ENCODE measurements at places on chromosomes 6 and 20.

DNA sequence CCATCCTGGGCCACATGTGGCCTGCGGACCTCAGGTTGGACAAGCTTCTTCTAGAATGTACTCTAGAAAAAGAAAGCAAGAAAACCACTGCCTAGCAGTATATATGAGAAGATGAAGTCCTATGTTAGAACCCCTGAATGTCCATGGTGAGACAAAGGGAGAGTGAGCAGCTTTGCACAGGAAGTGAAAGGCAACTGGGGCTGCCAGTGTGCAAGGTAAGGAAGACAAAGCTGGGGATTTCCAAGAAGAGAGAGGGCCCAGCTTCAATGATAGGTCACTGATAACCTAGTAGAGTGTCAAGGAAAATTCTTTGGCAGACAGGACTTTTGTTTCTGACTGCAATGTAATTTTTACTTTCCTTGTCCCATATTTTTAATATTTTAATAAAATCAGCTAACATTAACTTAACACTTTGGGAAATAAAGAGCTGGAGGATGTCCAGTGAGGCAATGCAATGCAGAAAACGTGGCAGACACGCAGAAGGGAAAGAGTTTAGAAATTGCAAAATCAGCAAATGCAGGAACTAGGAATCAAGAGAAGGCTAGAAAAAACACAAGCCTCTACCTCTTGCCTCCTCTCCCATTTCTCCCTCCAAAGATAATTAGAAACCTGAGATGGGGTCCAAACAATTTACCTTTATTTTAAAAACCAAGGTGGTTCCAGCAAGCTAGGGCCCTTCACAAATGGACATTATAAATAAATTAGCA, 47.4 kb downstream of the CYP39A1 start:
- DNase-seq = no peak

- DNase-seq = peak; percentile 43
Observed at GRCh38 chr20:32902456-32903420, 44.0 kb downstream of the EFCAB8 start.

- DNase-seq = no peak
Observed at GRCh38 chr6:114286211-114286610, 56.6 kb downstream of the HS3ST5 start.

- DNase-seq = no peak
Observed at GRCh38 chr20:3922223-3922982, 33.2 kb downstream of the PANK2 start.

DNA sequence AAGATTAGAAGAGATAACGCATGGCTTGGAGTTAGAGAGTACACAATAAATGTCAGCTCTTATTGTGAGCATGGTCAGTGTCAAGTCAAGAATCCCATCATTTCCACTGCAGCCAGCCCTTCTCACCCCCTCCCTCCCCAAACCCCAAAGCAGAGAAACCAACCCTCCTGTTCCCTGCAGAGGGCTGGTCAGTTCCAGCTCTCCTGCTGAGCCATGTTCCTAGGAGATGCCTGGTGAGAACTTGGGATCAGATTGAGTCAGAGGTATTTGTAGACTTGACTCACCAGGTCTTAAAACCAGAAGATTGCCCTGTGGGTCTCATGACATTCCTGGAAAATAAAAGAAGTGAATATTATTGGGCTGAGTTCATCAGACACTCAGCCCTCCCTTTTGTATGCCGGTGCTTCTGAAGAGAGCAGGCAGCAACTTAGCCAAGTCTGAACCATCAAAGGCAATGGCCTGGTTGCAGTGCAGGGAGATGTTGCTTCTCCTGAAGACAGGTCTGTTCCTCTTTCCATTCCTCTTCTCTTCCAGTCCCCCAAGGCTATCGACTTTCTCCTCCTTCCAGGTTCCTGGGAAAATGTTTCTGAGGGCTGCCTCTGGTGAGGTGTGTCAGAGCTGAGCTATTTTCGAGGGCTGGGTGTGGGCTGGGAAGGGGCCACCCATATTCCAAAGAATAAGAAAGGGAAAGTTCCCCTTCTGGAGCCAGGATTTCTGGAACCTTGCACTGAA, 278.2 kb upstream of the SUPT3H start:
- no peak for DNase-seq

- no peak for DNase-seq
Observed at GRCh38 chr20:49187330-49187850, 744 bp downstream of the STAU1 start.

DNA sequence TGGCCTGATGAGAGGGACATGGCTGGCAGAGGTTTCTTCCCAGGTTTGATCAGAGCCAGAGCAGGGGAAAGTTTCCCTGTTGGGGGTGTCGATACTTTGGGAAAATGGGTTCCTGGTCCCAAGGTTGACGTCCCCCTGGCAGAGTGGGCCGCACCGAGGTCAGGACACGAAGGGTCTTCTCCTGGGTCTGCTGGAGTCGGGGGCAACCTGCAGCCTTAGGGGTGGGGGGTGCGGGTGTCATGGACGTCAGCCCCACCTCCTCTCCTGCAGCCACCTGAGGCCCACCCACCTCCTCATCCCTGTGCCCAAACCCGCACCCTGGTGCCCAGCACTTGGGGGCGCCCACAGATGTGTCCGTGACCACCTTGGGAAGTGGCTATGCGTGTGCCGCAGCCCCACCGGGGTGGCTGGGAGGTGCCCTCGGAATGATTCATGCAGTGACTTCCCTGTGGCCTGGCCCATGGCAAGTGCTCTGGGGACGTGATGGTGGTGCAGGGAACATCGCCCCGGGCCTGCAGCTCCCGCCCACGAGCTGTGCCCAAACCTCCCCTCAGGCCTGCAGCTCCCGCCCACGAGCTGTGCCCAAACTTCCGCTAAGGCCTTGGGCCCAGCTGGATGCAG, 64.9 kb downstream of the YTHDF1 start:
- no peak for DNase-seq

- DNase-seq = no peak
Observed at GRCh38 chr20:37657924-37658804, 35.7 kb upstream of the CTNNBL1 start.

DNA sequence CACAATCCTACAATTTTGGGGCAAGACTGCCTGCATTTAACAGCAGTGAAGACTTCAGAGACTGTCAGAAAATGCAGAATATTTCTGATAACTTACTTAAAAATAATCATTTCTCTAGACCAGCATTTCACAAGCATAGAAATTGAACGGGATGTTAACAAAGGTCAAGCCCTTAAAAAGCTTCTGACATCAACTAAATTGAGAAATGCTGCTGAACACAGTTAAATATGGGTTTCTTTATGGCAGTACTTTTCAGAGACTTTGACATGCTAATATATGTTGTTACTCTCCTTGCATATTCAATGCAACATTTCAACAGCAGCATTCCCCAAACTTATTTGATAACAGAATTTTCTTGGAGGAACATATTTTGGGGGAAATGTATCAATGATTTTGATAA, 84.5 kb downstream of the KIF13A start:
- DNase-seq = no peak

GRCh38 chr6:112941613-112942012, 594.5 kb downstream of the RFPL4B start:
- DNase-seq = no peak

DNA sequence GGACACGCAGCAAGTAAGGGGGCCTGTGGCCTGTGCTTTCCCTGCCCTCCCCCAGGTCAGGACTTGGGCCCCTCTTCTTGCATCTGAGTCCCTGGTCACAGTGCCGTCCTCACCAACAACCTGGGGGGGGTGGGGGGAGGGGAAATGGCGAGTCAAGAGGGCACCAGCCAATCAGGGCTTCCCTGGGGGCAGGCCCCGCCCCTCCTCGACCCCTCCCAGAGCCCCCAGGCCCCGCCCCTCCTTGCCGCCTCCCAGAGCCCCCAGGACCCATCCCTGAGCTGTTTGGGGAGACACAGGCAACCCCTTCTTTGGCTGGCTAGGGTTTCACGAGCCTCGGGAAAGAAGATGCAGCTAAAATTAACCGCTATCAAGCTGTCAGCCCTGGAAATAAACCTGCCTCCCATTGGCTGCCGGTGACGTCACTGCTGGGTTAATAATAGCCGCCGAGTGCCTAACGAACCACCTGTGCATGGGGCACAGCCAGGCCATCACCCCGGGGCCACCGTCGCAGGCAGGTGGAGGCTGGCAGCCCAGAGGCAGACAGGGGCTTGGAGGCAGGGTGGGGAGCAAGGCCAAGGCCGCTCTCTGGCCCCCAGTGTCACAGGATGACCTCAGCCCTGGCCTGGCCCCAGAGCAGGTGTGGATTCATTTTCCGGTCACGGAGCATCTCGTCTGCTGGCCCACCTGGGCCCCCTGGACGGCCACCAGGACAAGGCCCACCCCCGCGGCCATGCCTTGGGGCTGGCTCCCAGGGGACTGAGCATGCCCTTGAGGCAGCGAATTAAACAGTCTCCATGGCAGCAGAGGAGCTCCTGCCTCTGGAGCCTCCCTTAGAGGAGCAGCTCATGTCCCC, 3.2 kb upstream of the EEF1A2 start:
- no peak for DNase-seq

DNA sequence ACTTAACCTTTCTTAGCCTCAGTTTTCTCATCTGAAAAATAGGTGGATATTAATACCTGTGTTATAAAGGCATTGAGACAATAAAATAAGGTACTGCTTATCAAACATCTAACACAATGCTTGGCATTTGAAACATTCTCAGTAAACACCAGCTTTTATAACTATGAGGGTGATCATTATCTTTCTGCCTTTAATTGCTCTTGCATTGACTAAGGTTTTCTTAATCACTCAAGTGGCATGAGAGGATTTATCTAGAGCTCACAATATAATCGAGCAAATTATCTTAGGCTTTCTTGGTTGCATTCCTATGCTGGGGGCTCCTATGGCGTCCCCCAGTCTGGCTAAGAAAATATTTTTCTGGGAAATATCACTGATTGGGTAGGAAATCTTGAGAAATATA, 716.4 kb upstream of the MARCKS start:
- DNase-seq = no peak

GRCh38 chr6:41150671-41151070, 3.5 kb downstream of the TREML1 start:
- DNase-seq = no peak

DNA sequence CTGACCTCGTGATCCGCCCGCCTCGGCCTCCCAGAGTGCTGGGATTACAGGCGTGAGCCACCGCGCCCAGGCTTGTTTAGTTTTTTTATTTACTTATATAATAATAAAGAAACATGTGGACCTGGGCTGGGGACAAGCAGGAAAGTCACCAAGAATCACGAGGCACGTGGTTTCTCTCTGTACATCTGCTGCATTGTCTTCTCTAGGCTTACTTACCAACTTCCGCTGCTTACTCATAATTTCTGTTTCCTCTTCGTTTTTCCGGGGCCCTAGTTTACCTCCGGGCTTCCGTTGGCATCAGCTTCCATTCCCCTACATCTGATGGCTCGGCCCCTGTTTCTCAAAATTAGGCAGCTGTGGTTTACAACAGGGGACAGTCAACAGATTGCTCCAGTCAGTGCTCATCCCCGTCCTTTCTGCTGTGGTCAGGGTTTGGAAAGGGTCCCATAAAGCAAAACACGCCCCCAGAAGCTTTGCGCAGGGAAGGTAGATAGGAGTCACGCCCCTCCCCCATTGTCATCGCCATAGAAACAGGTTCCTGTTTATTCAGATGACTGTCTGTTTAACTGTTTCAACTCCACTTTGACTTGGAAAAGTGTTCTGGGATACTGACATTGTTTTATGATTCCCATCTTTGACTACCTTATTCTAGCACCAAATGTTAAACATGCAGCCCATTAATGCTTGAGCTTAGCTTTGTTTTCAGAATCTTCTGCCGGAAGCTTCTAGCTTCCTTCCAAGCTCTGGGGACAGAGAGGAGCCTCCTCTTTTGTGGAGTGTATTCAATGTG, 31.9 kb upstream of the TXLNB start:
- peak; percentile 65 for DNase-seq

GRCh38 chr20:25215521-25215920, 20.0 kb downstream of the ENTPD6 start:
- no peak for DNase-seq

DNA sequence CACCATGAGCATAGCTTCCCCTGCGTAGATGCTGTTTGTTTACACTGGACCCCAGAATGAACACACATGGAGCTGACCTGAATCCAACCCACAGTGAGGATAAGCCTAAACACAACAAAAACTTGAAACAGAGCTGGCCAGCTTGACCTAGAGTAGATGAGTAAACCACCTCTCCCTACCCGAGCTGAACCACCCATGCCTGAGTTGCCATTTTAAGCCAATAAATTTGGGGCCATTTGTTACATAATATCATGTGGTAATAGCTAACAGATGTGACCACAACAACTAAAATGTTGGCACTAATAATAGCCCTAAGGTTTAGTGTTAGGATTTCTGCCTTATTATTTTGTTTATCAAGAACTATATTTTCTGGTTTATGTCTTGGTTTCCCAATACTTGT, 103.2 kb upstream of the GRIK2 start:
- DNase-seq = no peak

DNA sequence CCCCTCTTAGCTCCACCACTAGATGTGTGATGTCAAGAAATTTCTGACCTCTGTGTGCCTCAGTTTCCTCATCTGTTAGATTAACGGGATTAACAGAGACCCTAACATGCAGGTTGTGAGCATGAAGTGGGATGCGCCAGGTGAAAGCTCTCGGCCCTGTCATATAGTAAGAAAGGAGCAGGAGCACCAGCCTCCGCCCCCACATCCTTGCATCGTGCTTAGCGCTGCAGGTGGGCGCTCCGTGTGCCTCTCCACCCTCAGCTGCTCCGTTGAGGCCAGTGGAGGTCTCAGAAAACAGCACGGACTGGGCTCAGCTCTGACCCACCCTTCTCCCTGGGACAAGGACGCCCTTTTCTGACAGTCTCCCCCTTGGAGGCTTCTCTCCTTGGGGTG, 63.4 kb downstream of the TCP11 start:
- DNase-seq = no peak

- no peak for DNase-seq
Observed at GRCh38 chr6:41914869-41915530, 5.9 kb downstream of the MED20 start.

DNA sequence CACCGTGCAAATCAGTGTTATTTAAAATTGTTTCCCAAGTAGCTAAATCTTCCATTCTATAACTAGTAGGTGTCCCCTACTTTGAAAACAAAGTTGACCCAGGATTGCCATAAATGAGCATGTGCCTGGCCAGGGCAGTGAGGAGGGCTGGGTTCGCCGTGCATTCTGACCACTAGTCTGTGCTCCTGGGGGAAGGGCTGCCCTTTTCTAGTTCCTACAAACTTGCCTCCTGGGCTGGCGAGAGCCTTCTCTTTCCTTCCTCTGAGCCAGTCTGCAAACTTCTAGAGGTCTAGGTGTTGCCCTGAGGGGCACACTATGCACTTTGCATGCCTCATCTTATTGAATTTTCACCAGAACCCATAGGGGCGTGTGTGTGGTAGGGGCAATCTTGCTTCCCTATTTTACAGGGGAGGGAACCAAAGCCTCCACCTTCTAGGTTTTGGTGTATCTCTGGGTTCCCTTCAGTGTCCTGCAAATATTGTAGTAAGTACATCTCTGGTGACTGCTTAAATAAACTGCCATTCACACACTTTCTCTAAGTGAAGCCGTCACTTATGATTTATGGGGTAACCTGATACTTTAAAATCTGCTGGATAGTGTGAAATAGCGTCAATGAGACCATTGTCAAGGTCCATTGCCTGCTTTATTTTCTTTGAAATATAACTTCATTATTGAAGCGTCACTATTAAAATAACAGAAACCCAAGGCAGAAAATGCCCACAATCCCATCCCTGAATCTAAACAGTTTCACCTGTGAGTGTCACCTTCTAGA, 42.2 kb downstream of the CDH26 start:
- no peak for DNase-seq

All from stimulated activated naive B cell treated with anti-CD40 and anti-IgM and Interleukin-4, amounts not matched to agents 10 μg/mL and 1 μg/mL and 100 μg/mL, for 72 hours (primary cell).